ENCODE measurements at places on chromosomes 4 and X. TPM values are rescaled to one million over a fixed set of nuclear protein-coding genes. Genes with fewer than 3 reads are reported as not detected.

Gene GRPR
- 0.28 TPM for total RNA-seq

Gene UNC5C
- 0.44 TPM for total RNA-seq

Gene TMPRSS11D
- total RNA-seq, result not detected

Gene TMEM33
- 58.5 TPM for total RNA-seq

Gene SMIM10
- 1.3 TPM for total RNA-seq

Gene HPGD
- not detected for total RNA-seq

Gene TLR3
- 5.2 TPM for total RNA-seq

Gene SCML2
- total RNA-seq, result 2.7 TPM

Gene TMSB15C
- total RNA-seq, result 6.9 TPM

Gene TSPYL2
- total RNA-seq, result 15.9 TPM

Gene TNIP3
- total RNA-seq, result not detected

Gene CT83
- not detected for total RNA-seq

Gene RLIM
- total RNA-seq, result 41.7 TPM

Gene GLRA2
- not detected for total RNA-seq

Gene ATP1B4
- total RNA-seq, result not detected
